ENCODE measurements at places on chromosomes 5 and 9.

DNA sequence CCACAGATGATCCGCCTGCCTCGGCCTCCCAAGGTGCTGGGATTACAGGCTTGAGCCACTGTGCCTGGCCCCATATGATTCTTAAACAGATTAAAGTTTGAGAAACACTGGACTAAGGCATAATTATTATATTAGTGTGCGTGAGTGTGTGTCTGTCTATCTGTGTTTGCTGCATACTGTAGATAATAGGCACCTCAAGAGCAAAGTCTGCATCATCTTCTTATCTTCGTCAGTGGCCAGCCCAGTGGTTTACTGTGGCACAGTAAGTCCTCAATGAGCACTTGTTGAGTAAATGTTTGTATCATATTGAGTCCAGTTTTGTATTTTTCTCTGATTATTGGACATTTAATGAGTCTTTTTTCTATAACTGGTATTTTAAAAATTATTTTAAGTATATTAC, 81.7 kb downstream of the ITGA1 start:
- DNase-seq: no peak

DNA sequence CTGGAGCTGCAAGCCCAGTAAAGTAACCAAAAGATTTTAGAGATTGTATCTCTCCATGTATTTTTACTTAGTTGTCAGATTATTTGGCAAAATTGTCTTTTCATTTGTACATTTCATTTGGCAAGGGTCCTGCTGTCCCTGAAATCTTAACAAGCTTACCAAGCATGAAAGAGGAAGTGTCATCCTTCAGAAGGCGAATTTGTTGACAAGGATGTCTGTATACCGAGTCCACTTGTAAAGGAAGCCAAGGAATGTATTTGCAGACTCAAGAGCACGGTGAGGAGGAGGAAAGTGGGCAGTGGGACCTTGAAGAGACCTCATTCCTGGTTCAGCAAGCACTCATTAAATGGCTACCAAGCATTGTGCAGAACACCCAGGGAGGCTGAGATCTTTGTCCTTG, 7.5 kb upstream of the OTULINL start:
- DNase-seq: no peak

- no peak for DNase-seq
Observed at GRCh38 chr9:77325058-77325457, 147.7 kb downstream of the VPS13A start.

DNA sequence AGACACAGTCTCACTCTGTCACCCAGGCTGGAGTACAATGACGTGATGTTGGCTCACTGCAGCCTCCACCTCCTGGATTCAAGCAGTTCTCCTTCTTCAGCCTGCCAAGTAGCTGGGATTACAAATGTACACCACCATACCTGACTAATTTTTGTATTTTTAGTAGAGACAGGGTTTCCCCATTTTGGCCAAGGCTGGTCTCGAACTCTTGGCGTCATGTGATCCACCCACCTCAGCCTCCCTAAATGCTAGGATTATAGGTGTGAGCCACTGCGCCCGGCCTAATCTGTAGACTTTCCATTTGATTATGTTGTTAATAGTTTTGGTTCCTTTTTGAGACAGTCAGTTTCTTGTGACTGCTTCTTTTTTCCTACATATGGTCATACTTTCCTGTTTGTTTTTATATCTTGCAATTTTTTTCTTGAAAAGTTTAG, 31.0 kb downstream of the MTREX start:
- no peak for DNase-seq

- DNase-seq: no peak
Observed at GRCh38 chr5:175457466-175457865, 13.5 kb upstream of the DRD1 start.

DNA sequence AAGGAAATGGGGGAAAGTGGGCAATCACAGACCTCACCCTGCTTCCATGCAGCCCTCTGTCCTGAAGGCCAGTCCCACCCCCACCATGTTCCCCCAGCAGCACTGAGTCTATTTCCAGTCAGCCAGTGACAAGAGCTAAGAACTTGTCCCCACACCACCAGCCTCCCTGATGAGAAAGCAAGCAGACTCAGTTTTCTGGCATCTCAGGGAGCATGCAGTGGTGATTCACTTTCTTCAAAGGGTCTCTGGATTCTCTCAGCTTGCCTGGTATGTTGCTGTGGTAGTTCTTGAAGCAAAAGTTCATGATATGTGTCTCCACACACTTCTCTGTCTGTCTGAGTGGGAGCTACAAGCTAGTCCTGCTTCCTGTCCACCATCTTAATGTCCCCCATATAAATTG, 799.9 kb upstream of the TYRP1 start:
- no peak for DNase-seq

DNA sequence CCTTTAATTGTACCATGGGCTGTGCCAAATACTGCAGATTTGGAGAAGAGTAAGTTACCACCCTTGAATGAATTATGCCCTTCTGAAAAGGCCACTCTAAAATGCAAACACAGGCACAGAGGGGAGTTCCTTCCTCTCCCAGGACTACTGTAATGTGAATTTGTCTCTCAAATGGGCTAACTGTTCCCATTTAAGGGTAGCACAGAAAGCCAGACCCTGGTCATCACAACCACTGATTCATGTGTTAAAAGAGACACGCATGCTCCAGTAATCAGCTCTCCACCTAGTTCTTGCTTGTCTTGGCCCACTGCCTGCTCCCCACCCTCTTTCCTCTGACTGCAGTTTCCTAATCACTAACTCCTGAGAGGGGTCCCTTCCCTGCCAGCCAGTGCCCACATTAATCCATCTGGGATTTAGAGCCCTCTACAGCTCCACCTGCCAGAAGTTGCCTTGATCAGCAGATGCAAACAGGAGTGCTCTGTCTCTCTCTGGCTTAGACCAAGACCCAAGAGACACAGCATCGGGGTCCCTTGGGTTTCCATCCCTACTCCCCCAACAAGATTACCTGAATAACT, 382.4 kb downstream of the TMEM167A start:
- peak; percentile 28 for DNase-seq

DNA sequence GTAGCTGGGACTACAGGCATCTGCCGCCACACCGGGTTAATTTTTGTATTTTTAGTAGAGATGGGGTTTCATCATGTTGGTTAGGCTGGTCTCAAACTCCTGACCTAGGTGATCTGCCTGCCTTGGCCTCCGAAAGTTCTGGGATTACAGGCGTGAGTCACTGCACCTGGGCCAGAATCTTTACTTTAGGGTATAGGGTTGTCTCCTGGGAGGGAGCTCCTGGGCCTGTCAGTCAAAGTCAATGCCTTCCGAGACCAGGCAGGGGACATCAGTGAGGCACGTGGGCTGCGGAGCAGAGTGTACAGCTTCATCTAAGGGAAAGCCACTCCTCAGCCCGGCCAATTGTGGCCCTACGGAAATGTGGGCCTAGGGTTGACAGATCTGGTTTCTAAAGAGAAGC, 108.6 kb downstream of the FGF18 start:
- no peak for DNase-seq

DNA sequence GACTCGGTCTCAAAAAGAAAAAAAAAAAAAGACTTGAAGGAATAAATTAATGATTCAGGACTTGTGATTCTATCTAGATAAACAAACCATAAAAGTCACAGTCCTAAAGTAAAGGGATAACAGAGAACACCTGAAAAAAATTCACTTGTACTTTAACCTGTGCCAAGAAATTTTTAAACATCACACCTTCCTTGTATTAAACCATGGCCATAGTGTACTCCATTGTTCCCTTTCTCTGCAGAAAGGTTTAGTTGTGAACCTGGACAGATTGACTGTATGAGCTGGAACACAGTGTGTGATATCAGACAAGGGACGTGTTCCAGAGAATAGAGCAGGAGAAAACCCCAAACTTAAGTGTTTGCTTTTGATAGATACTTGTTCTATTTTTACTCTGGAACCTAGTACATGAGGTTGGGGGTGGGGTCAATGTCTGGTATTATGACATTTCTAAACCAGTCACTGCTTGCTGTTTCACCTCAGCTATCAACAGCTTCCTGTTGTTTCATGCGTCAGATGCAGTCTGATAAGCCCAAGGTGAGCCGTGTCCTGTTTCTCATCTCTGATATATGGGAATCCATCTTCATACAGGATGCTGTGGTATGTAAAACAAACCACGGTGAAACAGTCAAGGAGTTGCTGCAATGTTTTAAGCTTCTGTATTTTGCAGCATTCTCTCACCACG, 62.5 kb upstream of the ITGA1 start:
- no peak for DNase-seq

- no peak for DNase-seq
Observed at GRCh38 chr9:132757016-132757415, 86.8 kb downstream of the GTF3C4 start.

- peak; percentile 90 for DNase-seq
Observed at GRCh38 chr9:24451346-24451745, 94.4 kb downstream of the IZUMO3 start.

GRCh38 chr5:83322273-83322924, 149.1 kb upstream of the VCAN start:
- DNase-seq: no peak

DNA sequence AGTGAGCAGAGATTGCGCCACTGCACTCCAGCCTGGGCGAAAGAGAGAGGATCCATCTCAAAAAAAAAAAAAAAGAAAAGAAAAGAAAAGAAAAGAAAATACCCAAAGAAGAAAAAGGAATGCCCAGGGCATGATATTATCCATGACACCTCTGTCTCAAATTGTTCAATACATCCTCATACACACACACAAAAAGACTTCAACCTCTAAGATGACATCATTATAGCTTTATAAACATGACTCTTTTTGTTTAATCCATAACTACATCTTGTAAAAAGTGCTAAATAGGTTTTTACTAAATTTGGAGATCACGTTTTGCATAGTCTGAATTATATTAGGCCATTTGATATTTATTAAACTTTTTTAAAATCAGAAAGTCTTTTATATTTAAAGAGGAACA, 33.1 kb downstream of the ANKRD31 start:
- DNase-seq: no peak

- no peak for DNase-seq
Observed at GRCh38 chr5:112634166-112634565, 103.5 kb upstream of the APC start.

DNA sequence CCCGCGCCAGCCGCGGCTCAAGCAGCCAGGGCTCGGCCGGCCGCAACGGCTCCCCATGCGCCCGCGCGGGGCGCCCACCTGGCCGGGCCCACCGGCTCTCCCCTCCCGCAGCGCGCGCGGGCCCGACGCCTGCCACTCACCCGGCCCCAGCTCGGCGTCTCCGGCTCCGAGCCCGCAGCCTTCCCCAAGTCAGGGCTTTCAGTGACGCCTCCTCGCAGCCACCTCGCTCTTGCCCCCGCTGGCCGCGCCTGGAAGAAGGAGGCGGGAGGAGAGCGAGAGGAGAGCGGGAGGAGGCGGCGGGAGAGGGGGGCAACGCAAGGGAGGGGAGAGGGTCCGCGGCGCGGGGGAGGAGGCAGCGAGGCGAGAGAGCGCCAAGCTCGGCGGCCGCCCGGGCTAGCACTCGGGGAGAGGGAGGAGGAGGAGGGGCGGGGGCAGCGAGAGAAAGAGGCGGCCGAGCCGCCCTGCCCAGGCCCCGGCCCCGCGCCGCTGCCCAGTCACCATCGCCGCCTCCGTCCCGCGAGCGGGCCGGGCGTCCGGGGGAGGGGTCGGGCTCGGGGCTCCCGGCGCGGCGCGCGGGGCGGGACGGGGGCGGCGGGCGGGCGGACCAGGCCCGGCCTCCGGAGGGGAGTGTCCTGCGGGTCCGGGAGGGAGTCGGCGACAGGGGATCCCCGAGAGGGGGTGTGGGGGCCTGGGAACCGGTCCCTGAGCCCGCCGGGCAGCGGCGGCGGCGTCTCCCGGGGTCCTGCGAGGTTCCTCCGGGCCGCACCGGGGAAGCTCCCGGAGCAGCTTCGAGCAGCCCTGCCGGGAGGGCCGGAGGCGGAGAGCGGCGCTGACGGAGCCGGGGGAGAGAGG, at the start of gene LHFPL2:
LHFPL2 (minus strand) TSS at position 414 of the 852 bp plus-strand sequence. CDS start 138,559 bp downstream, outside the sequence.
- peak; percentile 47 for DNase-seq

- no peak for DNase-seq
Observed at GRCh38 chr9:124767821-124768220, 3.3 kb downstream of the NR6A1 start.

- no peak for DNase-seq
Observed at GRCh38 chr5:33317271-33317670, 123.5 kb upstream of the TARS1 start.

GRCh38 chr9:92534674-92535073, 1.1 kb downstream of the ECM2 start:
- DNase-seq: no peak

GRCh38 chr5:79025054-79025472, 40.0 kb upstream of the ARSB start:
- DNase-seq: peak; percentile 61

- peak; percentile 77 for DNase-seq
Observed at GRCh38 chr9:119086590-119086989, 282.6 kb downstream of the BRINP1 start.

GRCh38 chr5:112776301-112776856, 38.7 kb downstream of the APC start:
- no peak for DNase-seq

DNA sequence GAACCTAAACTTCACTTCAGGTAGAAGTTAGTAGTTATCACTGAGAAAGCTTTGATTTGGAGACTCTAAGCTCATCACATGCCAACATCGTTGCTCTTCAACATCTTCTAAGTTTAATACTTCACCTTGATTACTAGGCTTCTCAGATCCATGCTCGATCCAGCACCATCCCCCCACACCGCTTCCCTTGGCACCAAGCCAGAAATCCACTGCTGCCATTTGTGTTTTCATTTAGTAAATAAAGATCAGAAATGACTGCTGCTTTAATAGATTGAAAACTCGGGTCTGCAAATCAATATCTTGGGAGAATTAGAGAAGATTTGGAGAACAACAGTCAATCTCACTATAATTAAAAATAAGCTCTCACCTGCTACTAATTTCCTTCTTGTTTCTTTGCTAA, 214.7 kb upstream of the NR4A3 start:
- peak; percentile 27 for DNase-seq

GRCh38 chr5:23506329-23507236, 826 bp upstream of the PRDM9 start:
- DNase-seq: peak; percentile 84

DNA sequence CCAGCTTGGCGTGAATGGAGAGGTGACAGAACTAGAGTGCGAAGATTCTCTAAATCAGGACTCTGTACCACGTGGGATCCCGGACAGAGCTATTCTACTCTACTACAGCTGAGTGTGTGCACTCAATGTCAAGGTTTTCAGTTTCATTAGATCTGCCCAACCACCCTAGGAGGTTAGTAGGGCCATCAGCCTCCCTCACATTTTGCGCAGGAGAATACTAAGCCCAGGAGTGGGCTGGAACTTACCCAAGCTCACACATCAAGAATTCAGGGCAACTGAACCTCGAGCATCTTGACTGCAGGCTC, 68.3 kb upstream of the TBC1D2 start:
- DNase-seq: no peak

GRCh38 chr5:156186760-156187159, 140.2 kb upstream of the SGCD start:
- no peak for DNase-seq

DNA sequence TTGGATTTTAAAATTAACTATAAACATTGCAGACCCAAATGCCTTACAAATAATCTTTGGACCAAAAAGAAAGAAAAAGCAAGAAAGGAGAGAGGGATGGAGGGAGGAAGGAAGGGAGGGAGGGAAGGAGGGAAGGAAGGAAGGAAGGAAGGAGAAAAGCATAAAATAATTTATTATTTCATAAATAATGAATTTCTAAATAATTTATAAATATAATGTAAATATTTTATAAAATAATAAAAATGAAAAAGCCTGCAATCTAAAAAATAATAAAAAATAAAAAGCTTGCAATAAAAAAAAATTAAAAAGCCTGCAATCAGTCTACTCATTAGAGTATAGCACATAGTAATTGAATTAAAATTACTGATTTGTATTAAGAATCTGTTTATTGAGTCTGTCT, 614.3 kb downstream of the ISL1 start:
- DNase-seq: no peak

- DNase-seq: no peak
Observed at GRCh38 chr9:6229186-6229585, 13.6 kb downstream of the IL33 start.
